Activated CD8-positive, alpha-beta memory T cell treated with anti-CD3 and anti-CD28 coated beads for 4 hours (primary cell): ENCODE measurements at places on chromosomes 1 and 21.

- no peak for DNase-seq
Measured at GRCh38 chr1:66271216-66271903, 262.6 kb upstream of the SGIP1 start.

GRCh38 chr1:234907208-234907939, 221.3 kb downstream of the TOMM20 start:
- no peak for DNase-seq

DNA sequence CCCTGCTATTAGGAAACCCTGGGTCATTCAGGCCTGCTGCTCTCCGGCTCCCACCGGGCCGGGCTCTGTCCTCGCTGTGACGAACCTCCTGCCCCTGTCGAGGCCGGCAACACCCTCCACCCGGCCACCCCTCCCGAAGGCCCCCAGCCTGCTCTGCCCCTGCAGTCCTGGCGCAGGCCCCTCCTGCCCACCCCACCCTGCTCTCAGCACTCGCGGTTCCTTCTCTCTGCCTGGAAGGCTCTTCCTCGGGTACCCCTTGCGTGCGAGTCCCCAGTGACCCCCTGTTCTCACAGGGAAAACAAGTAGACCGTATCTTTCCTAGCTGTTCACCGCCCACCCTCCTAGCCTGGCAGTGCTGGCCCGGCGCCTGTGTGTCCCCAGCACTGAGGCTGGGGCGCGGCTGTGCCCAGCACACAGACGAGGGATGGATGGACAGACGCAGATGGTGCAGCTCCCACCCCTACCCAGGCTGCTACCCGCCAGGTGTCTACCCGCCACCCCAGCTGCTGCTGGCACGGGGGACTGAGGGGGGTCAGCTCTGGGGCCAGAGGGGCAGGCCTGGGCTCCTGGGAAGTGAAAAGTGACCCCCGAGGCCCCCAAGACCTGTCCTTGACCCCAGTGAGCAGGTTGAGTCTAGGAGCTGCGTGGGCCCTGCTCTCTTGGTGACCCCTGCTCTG, 3.1 kb upstream of the VWA1 start:
- no peak for DNase-seq

- no peak for DNase-seq
Measured at GRCh38 chr21:38671773-38672172, 134.0 kb upstream of the ETS2 start.

DNA sequence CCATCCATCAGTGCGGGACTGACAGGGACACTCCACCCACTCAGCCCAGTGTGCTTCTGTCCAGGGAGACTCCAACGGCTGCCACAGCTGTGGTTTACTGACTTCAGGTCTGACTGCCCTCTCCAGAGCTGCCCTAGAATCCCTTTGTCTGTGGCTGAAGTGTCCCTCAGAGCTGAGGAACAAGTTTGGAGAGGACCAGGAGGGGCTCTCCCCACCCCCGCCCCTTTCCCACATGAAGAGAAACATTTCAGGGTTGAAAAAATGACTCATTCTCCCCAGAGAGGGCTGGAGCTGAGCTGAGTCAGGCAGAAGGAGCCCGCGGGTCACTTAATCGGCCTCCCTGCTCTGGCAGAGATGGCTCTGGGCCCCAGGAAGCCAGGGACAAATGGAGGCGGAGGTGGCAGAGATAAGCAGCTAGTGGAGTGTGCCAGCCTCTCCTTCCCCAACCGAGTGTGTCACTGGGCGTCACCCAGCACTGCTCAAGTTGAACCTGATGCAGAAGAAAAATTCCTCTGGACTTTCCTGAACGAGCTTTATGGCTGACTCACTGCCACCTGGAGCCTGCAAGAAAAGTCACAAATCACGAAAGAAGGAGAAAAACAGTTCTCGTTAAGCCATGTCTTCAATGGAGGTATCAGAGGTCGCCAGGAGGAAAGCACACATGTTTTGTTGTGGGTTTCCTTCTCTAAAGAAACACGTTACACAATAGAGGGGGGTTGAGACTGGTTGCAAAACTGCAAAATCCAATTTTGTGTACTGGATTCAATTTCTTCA, 34.3 kb upstream of the ECE1 start:
- DNase-seq, result peak; percentile 77

GRCh38 chr1:39657923-39658485, 13.9 kb downstream of the NT5C1A start:
- peak; percentile 27 for DNase-seq

DNA sequence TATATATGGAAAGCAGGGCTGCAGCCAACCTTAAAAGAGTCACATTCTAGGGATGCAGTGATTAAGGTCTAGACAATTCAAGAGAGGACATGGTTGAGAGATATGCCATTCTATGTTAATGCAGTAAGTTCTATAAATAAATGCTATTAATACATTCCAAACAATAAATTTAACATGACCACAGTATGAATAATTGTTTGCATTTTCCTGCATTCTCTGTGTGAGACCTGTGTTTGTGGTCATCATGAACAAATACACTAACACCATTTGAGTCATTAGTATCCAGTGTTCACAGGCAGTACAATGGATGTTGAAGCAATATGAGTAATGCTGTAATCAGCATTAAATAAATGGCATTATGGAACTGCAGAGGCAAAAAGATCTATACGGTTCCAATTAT, 5.5 kb upstream of the ZRANB2 start:
- no peak for DNase-seq
